ENCODE measurements at places on chromosomes 11 and 22.

DNA sequence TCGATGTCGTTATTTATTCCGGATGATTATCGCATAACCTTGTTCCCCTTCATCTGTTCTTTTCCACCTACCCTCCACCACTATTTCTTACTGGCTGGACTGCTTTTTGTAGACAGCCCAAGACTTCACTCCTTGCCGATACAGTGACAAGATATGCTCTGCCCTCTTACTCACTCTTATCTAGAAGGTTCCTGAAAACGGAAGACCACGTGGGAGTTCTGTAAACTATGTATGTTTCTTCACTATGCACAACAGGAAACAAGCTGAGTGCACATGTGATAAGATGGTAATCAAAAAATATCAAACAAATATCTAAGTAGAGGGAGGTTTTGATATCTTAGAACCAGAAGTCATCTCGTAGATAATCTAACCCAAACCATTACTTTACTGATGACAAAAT, 122.9 kb upstream of the ARHGAP20 start:
- DNase-seq = no peak

DNA sequence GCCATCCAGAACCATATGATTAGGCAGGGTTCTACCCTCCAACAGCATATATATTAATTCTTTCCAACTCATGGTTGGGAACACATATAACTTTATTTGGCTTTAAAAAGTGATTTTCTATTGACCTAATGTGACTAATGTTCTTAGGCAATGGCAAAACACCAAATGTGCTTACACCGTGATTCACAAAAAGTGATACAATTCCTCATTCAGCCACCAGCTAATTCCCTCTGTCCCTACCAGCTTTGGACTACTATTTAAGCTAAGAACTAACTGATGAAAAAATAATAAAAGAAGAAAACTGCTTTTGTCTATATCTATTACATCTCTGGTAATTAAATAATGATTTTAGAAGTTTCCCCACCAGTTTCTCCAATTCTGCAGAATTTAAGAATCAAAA, 4.7 kb downstream of the CTSC start:
- DNase-seq = no peak

GRCh38 chr11:9617940-9618339, 44.5 kb downstream of the WEE1 start:
- no peak for DNase-seq

DNA sequence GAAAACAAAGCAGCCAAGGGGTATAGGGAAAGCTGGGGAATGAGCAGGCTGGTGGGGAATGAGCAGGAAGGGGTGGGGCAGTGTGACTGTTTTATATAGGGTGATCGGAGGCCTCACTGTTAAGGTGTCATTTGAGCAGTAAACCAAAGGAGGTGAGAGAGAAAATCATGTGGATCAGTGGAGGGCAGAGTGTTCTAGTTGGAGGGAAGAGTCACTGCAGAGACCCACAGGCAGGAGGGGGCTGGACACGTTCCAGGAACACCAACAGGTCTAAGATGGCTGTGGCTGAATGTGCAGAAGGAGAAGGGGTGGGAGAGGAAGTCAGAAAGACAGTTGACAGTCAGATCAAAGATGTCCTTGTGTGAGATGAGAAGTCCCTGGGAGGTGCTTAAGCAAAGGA, 103.8 kb downstream of the ENTHD1 start:
- no peak for DNase-seq

DNA sequence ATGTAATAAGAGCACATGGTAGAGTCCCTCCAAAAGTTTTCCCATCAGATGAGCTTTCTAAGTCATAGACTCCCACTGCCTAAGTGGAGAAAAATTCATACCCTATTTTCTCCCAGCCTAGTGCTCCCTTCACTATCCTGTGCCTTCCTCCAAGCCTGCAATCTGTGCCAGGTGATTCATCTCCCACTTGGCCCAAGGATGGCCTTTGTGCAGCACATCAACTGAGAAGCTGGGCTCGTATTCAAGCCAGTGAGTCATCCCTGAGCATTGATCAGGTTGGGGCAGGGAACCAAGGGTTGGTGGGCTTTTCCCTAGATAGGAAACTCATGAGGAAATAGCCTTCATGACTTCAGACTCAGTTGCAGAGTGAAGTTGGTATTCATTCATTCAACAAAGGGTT, 64.6 kb downstream of the PANX1 start:
- DNase-seq = no peak

DNA sequence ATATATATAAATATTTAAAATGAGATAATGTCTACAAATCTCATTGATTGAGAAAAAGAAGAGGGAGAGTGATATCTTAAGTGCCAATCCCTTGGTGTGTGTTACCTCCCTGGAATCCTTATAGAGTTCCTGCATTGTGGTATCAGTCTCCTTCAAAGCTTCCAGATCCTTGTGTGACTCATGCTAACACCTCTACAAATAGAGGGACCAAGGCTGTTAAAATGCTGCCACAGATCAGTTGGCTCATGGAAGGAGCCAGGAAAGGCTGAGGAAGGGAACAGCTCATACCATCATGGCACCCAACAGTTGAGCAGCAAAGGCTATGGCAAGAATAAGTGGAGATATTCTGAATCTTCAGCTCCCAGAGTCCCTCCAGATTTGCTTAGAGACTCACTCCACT, 163.6 kb upstream of the ISX start:
- no peak for DNase-seq

GRCh38 chr11:34433899-34434298, 4.8 kb upstream of the CAT start:
- DNase-seq = no peak

DNA sequence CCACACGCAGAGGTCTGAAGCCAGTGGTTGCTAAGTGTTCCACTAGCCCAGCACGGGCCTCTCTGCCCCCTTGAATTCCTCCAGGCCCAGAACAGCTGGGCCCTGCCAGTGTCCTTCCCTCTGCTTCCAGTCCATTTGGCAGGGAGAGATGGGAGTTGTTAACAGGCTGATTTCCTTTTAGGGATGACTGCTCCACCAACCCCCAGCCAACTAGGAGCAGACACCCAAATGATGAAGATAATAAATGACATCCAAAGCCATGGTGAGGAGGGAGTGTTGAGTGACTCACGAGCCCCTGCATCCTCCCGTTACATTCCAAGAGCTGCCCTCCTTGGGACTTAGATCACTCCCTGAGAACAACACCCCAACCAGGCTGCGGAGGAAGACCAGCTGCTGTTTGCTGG, 20.6 kb downstream of the PARVA start:
- no peak for DNase-seq

GRCh38 chr11:92154110-92154509, 70.5 kb upstream of the FAT3 start:
- no peak for DNase-seq

DNA sequence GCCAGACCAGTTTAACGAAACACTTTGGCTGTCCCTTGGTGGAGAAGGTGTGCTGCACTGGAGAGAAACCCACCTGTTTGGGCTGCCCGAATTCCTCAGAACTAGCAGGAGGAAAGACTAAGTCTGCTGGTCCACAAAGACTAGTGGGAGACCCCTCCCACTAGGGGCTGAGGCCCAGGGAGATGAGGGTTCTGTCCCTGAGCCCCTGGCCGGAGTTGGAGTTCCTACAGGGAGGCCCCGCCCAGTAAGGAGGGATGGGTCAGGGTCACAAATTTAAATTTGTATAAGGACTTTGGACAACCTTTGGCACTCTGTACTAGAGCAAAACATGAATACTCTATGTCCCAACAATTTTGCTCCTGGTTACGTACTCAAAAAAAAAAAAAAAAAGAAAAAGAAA, 200.8 kb upstream of the C11orf87 start:
- no peak for DNase-seq

DNA sequence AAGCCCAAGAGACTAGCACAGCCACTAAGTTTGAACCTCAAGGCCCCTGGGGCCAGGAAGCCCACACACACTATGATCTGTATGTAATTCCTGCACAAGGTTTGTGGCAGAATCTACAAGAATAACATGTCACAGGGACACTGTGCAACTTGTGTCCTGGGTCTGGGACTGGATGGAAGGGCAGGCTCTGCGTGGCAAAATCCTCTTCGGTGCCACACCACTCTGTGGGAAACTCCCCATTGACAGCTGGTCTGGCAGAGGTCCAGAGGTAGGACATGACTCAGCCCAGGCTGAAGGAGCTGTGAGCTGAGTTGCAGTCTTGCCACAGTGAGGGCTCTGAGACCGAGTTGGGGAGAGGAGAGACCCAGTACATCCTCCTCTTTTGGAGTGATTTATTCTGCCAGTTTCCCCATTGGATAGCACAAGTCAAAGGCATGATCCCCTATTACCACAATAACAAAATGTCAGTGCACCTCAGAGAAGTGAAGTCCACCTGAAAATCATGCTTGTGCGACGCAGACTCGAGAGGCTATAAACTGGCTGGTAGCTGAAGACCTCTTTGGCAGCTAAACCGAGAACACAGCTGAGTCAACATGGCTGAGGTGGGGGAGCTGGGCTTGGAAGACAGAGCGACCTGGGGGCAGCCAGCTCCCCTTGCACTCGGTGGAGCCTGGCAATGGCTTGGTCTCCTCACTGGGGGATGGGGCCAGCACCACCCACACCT, 23.3 kb upstream of the SERPIND1 start:
- peak; percentile 24 for DNase-seq

DNA sequence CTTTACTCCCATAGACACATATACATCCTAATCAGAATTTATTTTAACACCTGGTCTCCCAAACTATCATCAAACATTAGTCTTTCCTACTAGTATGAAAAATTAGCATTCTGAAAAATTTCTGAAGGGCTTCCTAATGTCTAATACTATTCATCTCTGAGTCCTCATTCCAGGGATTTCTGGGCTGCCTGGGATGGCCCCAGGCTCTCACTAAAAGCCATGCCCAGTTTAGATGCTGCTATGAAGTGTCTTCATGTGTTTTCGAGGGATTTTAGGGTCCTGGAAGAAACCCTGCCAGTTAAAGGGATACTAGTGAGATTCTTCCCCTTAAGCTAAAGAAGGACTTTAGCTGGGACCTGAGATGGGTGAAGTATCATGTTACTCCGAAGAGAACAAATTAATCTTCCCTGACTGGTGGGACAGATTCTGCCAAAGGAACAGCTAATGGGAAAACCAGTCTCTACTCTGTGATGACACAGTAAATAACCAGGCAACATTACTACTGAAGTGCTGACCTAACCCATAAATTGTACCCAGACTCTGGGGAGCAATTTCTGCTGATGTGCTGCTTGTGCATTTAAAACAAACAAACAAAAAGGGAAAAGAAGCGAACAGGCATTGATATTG, 342.6 kb downstream of the SOX6 start:
- DNase-seq = no peak

- DNase-seq = no peak
Measured at GRCh38 chr11:27227736-27228135, 135.3 kb downstream of the CCDC34 start.

DNA sequence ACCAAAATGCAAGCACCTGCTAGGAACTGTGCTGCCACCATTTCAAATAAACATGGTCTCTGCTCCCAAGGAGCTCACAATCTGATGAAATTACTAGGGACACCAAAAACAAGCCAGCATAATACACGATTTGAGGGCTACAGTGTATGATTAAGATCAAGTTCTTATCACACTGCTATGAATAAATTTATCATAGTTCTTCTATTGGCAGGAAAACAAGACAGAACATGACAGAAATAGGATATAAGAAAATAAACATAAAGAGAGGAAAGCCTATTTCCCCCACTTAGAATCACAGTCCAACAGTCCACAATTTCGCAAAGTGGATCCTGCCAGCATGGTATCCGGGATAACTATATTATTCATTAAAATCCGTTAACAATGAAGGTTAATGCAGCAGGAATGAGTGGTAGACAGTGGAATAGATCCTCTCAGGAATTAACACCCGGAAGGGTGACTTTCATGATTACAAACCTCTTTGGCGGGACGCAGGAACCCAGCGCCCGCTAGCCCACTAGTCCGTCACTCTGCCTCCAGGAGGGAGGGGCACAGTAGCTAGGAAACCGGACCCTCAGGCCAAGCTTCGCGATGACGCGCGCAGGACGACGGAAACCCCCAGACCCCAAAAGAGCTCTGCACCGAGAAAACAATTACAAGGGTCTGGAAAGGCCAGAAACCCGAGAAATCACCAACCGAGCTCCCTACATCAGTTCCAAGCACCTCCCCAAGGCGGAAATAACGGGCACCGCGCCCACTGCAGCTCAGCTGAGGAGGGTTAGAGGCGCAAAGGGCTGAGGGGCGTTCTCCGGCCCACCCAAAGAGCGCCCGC, 607 bp downstream of the CCDC82 start:
- no peak for DNase-seq

DNA sequence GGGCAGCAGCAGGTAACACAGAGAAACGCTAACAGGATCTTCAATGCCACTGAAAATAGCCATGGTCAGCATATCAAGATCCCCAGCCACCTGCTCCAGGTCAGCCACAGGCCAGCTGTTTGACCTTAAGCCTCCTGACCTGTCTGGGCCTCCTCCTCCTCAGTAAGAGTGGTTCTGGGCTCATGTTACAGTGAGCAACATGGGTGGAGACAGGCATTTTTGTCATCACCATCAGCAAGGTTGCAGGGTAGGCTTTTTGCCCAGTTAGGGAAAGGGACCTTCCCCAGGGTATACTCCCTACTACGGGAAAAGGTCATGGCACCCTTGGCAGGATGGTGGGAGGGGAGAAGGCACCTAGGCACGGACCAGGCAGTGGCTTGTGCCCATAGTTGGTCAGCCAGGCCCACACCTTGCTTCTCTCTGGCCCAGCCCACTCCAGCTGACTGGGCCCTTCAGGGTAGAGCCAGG, 131.8 kb upstream of the PARVA start:
- no peak for DNase-seq

DNA sequence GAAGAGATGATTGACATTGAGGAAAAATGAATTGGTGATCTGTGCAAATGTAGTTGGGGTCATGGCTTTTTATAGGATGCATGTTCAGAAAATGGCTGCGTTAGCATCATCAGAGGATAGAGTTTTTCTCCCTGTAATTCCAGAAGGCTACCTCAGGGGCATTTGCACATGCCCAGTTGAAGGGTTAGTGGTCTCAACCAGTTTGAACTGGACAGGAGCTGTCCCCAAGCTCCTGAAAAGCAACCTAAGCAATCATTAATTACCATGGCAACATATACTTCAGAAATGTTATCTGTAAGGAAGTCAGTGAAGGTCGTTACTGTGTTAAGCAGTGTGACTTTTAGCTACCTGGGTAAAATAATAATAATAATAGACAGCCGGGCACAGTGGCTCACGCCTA, 29.3 kb downstream of the TUG1 start:
- DNase-seq = no peak

DNA sequence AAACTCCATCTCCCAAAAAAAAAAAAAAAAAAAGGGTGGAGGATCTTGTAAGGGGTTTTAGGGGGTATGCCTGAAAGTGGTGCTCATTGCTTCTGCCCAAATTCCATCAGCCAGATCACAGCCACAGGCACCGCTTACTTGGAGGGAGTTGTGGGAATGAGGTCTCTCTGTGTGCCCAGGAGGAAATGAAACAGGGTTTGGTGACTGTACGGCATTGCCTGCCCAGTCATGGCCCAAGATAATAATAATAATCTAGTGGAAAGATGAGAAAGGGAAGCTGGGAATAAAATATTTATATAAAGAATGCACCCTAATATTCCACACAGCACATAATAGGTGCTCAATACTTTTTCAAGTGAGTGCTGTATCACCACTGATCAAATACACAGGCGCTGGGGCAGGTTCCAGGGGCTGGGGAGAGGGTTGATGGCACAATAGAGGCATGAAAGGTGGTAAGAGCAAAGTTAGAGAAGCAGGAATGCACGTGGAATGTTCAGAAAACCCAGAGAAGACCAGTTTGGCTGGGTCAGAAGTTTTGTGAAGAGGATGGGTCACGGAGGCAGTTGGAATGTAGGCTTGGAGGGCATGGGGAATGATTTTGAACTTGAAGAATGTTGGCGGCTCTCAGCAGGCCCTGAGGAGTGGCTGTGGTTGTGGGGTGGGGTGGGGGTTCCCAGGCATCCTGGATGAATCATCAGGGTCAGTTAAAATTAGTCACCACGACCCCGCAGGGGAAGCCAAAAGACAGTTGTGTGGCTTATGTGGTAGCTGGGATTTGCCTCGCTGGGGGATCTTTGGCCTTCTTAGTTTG, 12.5 kb upstream of the MB start:
- no peak for DNase-seq

Data from activated naive CD4-positive, alpha-beta T cell treated with anti-CD3 and anti-CD28 coated beads, Interleukin-2, amount 50 U/mL, for 16 hours (primary cell).